Activated CD4-positive, alpha-beta T cell treated with anti-CD3 and anti-CD28 coated beads for 24 hours (primary cell): ENCODE measurements at places on chromosomes 5 and 9.

DNA sequence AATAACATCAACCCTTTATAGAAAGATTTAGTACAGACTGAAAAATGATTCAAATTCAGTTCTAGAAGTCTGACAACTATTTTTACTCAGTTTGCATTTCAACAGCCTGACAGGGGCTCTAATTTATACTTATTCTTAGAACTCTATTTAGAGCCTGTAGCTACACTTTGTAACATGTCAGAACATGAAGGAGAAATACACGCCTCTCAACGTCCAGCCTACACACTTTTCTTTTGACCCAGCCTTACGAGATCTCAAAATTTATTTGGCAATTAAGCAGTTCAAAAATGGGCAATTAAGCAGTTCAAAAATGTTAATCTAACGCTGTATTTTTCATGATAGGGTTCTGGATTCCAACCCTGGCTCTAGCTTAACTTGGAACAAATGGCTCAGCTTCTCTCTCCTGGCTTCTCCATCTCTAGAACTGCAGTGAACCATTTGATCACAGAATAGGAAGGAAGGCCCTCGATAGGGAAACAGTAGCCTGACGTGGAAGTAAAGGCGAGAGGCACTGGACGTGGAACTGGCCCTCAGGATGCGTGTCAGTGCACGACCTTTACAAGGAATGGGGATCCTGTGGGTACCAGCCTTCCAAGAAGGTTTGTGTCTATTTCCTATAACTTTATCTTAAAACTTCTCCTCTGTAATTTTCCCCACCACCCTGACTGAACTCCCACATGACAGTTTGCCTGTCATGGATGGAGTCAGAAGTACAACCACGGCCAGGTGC is 66.4 kb downstream of the PRRT1B start:
- no peak for DNase-seq

GRCh38 chr5:150329038-150329437 is 26.3 kb upstream of the ARSI start:
- DNase-seq: no peak

DNA sequence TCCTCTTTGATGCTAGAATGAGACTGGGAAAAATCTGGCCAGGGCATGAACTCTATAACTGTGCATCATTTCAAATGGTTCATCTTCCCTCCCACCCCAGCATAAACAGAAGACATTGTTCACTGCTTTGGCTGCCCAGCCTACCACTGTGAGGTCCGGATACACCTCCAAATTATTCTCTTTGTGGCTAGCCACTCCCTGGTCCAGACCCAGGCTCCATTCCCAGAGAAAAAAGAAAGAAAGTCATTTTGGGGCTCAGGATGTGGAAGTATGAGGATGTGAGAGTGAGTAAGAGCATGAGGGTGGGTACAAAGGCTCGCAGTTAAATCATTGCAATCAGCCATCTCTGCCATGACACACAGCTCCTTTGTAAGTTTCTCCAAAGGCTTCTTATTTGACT is 559.2 kb downstream of the PSAT1 start:
- no peak for DNase-seq

DNA sequence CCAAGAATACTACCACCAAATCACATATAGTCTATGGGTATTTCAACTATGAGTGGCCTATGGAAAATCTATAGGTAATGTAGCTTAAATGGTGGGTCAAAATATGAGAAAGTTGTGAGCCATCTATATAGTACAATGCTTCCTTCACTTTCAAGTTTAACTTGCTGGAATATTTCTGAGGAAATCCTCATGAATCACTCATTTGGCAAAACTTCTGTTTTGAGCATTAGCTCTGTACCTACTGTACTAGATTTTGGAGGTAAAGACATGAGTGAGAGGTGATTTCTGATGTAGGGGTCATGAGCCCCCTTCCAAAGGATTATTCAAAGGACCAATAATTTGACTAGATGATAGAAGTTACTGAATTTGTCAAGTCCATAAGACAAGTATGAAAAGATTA is 80.6 kb upstream of the DAB2 start:
- DNase-seq: no peak

DNA sequence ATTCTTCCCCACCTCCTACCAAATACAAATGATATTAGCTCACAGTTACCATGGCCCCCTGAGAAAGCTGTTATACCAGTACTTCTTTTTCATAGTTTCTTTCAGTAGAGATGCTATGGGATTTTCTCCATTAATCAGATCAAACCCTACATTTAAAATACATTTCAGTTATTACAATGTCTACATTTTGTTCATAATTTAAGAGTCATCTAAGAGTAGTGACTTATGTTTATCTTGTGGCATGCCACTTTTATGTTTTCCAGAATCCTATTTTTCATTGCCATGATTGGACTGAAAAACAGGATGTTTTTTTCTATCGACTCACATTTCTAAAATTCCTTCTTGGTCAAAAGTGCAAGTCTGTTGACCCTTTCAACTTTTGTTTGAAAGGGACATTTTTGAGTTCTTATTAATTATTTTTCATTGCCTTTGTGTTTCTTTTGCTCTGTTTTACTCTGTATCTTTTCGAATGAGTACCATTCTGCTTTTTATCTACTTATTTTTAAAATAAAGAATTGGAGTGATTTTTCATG is 77.4 kb upstream of the ANXA1 start:
- DNase-seq: no peak

GRCh38 chr5:133254803-133255202 is 203.0 kb downstream of the HSPA4 start:
- DNase-seq: no peak

DNA sequence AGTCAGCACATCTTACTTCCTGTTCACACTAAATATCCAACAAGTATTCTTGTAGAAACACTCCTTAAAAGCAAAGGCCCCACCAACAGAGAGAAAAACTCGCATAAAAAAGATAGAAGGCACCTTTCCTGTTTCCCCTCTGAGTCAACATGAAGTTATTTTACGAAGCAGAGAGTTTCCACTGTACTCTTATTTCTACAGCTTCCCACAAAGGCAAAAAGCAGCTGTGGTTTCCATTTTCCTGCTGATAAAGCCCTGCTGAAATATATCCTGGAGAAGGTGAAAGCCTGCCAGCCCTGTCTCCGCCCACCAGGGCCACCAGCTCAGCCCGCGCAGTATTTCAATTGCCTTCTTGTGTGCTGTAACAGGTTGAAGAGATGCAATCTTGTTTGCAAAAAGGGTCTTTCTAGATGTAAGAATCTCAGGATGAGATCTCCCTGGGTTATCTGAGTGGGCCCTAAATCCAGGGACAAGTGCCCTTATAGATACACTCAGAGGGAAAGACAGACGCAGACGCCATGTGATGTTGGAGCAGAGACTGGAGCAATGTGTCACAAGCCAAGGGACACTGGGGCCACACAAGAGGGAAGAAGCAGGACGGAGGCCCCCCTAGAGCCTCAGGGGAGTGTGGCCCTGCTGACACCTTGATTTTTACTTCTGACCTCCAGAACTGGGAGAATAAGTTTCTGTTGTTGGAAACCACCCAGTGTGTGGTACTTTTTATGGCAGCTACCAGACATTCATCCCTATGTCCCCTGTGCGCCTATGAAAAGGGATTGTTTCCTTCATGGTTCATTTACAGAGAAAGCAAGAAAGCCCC is 19.9 kb downstream of the SEMA4D start:
- no peak for DNase-seq

GRCh38 chr5:84393969-84394368 is 9.3 kb upstream of the EDIL3 start:
- no peak for DNase-seq

DNA sequence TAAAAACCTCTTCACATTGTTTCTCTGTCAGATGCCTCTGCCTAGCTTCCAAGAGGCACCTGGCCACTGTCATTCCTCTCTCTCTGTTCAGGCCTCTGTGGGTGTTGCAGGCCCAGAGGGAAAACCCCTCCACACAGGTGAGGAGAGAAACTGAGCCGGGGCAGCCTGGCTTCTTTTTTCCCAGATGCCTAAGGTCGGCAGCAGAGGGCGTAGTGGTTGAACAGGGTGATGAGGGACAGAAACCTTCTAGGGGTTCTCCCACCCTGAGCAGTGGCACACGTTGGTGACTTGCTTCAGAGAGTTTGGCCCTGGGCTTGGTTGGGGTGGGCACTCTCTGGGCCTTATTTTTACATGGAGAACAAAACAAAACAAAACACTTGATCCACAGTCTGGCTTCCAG is 12.2 kb downstream of the IL9 start:
- DNase-seq: no peak

- DNase-seq: no peak
Measured at GRCh38 chr5:89120719-89121118, 237.7 kb upstream of the MEF2C start.

DNA sequence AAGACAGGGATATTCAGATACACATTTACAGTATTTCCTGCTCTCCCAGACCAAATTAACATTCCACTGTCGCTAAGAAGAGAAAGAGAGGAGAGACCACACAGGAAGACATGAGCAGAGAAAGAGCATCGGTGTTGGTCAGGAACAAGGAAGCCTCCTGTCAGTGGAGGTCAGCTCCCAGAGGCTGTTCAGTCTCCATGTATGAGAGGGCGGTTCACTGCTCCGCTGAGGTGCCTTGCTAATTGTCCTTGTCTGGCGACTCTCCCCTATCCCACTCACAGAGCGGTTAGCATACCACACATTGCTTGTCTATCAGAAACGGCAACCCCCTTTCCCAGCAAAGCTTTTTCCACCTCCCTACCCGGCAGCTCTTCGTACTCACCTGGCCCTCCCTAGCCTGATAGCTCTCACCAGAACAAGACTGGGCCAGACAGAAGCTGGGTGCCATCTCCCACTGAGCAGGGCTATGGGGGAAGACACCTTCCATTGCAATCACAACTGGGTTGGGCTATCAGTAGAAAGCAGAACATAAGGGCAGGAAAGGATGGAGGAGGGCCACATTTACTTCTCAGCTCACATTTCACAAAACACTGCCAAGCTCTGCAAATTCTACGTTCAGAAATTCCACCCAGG is 58.6 kb upstream of the LMNB1 start:
- no peak for DNase-seq

DNA sequence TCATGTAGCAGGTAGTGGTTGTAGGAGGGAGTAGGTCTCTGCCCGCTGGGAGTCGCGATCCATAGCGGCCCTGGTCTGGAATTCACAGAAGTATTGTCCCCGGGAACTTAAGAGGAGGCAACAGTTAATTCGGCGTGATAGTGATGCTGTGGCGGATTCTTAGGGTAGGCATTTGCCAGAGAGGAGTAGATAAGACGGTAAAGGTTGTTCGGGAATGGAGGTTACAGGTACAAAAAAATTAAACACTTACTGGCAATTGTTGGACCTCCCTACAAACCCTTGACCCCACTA is 679 bp downstream of the SMC5 start:
- DNase-seq: no peak

DNA sequence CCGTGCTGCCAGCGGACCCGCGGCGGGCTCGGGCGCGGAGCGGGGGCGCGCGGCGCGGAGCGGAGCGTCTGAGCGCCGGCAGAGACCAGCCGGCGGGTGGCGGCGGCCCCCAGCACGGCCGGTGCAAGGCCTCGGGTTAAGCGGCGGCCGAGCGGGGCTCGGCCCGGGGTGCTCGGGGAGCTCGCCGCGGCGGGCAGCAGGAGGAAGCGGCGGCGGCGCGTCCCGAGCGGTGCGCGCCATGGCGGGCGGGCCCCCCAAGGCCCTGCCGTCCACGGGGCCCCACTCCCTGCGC is 150 bp downstream of the SNX30 start:
- no peak for DNase-seq

- no peak for DNase-seq
Measured at GRCh38 chr5:169350016-169350415, 49.1 kb upstream of the SLIT3 start.

GRCh38 chr5:55104036-55104772 is 1.8 kb downstream of the GZMA start:
- no peak for DNase-seq

DNA sequence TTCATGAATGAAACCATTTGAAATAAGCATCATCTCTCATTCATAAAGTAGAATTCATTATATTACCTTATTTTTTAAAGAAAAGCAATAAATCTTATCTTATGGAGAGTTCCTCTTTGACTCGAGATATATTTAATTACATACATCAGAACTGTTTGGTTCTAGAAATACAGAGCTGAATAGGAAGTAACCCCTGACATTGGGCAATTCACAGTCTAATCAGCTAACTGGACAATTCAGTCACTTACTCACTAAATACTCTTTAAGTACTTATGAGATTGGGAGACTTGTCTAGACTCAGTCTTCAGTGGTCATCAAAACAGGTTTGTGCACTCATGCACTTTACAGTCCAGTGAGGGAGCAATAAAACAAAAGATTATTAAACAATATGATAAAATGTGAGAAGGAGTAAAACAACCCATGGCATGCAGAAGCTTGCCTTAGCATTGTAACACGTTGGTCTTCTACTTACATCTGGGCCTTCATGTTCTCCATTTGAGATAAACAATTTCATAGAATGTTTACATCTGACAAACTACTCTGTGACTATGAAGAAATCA is 11.5 kb upstream of the FBXO38 start:
- DNase-seq: no peak

- DNase-seq: no peak
Measured at GRCh38 chr9:114310471-114311450, 12.1 kb upstream of the ORM1 start.
